ENCODE measurements at places on chromosomes 5 and 9.

DNA sequence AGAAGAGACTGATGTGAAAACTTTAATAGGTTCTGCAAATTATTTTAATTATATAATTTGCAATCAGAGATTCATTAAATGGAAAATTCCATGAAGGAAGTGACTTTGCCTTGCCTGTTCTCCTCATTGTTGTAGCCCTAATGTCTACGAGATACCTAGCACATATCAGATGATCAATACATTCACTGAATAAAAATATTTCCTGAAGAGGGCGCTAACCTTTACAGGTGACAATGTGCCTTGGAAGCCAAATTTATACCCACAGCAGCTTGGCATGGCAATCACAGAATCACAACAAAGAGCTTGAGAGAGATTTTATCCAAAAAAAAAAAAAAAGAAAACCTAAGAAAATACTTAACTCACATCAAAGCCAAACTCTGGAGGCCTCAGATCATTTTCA, 17.4 kb downstream of the HAUS6 start:
- peak; percentile 19 for DNase-seq

GRCh38 chr9:107361816-107362215, 78.7 kb downstream of the RAD23B start:
- no peak for DNase-seq

GRCh38 chr9:124079176-124079925, 67.8 kb downstream of the LHX2 start:
- peak; percentile 74 for DNase-seq

DNA sequence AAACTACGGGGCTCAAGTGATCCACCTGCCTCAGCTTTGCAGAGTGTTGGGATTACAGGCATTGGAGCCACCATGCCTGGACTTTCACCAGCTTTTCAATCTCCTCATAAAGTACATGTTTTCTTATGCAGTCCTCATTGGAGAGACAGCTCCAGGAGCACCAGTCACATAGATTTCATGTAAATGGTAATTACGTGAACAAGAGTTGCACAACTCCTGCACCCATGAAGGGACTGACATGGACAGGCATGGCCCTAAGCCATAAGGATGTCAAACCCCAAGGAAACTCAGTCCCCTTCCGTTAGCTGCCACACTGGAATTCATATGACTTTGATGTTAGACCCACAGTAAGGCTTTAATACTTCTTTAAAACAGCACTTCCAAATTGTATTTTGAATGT, 7.6 kb upstream of the ADGRV1 start:
- DNase-seq, result no peak

DNA sequence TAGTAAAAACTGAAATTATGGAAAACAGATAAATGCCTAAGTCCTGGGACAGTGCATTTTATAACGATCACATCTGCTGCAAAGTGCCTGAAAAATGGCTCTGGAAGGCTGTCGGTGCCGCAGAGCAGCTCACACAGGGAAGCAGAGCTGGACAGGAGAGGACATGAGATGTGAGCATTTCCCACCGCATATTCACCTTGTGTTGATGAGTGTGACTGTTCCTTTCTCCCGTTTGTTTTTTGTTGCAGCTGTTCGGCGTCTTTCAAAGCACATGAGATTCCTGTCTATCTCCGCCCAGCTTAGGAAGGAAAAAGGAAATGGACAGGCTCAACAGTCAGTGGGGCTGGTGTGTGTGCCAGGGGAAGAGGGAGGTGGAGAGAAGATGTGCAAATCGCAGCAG, 164.9 kb upstream of the SEMA6A start:
- peak; percentile 21 for DNase-seq

All from dermis microvascular lymphatic vessel endothelial cell (primary cell).